ENCODE measurements at places on chromosomes 13 and 19. TPM values are rescaled to one million over a fixed set of nuclear protein-coding genes. Genes with fewer than 3 reads are reported as not detected.
A peak's percentile ranks its signal among the peaks of the same experiment; 100 is the strongest.

The ICAM5 gene
- total RNA-seq: 53.9 TPM

The GPC6 gene
- total RNA-seq: 0.22 TPM

The ZSCAN4 gene
- total RNA-seq: not detected

DNA sequence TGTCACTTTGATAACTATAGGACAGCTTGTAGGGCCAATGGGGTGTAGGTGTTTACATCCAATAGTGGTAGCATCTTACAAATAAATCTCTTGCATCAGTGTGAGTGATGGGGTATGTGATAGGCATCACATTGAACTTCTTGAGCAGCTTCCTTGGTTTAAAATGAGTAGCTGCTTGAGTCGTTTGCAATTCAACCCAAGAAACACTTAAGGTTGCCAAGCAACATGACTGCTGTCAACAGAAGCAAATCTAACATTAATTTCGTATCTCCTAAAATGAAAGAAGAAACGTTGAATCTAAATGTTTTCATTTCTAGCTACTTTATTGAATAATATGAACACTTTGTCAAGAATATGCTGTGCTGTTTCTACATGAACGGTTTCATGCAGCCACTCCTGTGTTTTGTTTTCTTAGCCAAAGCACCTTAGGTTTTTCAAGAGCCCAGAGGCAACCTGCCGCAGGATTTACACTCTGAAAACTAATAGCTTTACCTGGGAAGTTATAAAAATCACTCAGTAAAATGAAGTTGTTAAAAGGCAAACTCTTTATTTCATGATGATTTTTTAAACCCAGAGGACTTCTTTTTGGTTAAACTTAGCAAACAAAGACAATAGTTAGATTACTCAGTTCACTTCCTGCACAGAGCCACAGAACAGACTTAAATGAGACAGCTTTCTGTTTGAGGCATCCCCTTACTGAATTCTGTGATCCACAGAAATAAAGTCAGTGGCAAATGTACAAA is 305.2 kb downstream of the MTUS2 start:
- DNase-seq: no peak
- no peak overlapping the region for H3K27ac ChIP-seq

- H3K4me3 ChIP-seq: no peak overlapping the region
- no peak overlapping the region for H3K27ac ChIP-seq
- DNase-seq: no peak
- no peaks in the 10 kb centered on the region for H3K4me1 ChIP-seq
Measured at GRCh38 chr13:99729745-99730144, 228.5 kb downstream of the TM9SF2 start.

DNA sequence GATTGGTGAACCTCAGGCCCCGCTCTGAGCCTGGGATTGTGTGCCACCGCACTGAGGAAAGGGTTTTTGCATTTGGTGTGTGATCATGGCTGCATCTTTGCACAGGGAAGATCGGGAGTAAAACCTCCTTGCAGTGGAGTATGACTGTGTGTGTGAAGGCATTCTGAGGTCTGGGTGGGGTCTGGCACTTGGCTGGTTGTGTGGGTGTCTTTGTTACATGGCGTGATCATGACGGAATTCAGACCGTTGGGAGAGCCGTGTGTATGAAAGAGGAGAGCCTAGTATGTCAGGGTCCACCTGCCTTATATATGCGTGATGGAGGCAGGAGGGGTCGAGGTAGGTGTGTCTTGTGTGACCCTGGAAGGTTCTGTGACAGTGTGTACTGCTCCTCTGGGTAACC is 740 bp upstream of the BEST2 start:
- DNase-seq: no peak
- peaks cover 1% of the 10 kb centered on the region for H3K36me3 ChIP-seq
- no peak overlapping the region for H3K27ac ChIP-seq

GRCh38 chr19:51789061-51789795 is 5.7 kb upstream of the FPR3 start:
- H3K36me3 ChIP-seq: no peaks in the 10 kb centered on the region
- H3K4me3 ChIP-seq: no peak overlapping the region
- DNase-seq: no peak
- H3K4me1 ChIP-seq: no peaks in the 10 kb centered on the region
- H3K27me3 ChIP-seq: no peaks in the 10 kb centered on the region

DNA sequence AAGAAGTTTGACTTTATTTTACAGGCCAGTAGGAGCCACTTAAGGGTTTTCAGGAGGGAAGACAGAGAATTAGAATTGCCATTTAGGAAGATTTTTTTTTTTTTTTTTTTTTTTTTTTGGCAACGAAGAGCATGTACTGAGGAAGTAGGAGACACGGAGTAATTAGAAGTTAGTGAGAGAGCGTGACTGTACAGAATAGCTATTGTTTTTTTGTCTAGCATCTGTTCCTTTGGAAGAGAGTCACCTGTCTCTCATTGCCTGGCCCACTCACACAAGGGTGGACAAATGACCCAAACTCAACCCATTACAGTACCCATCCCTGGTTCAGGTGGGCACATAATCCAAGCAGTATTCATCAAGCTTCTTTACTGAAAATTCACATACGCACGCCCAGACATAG is 166.7 kb downstream of the LACC1 start:
- H3K4me3 ChIP-seq: no peak overlapping the region
- H3K27ac ChIP-seq: no peak overlapping the region
- no peak for DNase-seq
- no peaks in the 10 kb centered on the region for H3K36me3 ChIP-seq
- H3K27me3 ChIP-seq: no peaks in the 10 kb centered on the region

DNA sequence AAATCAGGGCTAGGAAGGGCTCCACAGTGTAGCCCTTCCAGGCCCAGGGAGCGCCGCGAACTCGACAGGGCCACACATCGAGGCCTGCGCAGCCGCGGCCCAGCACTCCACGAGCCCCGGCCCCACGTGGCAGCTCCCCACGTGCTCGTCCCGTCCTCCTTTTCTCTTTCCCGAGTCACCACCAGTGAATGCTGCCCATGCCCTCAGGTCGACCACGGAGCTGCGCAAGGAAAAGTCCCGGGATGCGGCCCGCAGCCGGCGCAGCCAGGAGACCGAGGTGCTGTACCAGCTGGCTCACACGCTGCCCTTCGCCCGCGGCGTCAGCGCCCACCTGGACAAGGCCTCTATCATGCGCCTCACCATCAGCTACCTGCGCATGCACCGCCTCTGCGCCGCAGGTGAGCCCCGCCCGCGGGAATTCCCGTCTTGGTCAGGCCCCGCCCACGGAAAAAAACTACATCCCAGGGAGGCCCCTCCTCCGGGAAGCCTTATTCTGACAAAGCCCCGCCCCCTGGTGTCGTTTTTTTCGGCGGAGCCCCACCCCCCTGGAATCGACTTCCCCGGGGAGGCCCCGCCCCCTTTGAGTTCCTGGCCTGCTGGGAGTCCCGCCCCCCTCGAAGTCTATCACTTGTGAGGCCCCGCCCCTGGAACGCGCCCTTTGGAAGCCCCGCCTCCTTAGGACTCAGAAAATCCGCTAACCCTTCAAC is 7.0 kb downstream of the HIF3A start:
- H3K27ac ChIP-seq: peak overlapping the region; percentile 92
- no peaks in the 10 kb centered on the region for H3K36me3 ChIP-seq
- peak overlapping the region; percentile 63 for H3K4me3 ChIP-seq
- peaks cover 31% of the 10 kb centered on the region for H3K4me1 ChIP-seq

DNA sequence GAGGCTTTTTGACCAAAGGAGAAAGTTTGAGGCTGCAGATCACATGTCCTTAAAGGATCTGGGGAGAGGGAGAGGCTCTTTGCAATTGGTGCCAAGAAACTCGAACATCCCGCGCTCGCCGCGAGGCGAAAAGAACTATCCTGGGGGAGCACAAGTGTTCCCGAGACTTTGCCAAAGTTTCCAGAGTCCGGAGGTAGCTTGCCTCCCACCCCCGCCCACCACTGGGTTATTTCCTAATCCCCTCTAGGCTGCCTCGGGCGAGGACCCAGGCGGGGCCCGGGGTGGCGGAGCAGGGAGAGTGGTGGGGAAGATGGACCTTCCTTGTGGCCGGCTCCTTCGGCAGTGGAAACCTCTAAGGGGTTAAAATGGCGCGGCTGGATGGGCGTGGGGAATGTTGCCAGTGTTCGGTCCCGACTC is 114.5 kb downstream of the KCNRG start:
- H3K27me3 ChIP-seq: 0 out of 2 replicates have a peak, but pooled peaks cover 3% of the 10 kb centered on the region
- no peak for DNase-seq
- peaks cover 4% of the 10 kb centered on the region for H3K4me1 ChIP-seq
- H3K4me3 ChIP-seq: peak overlapping the region; percentile 56
- H3K27ac ChIP-seq: no peak overlapping the region

- no peak for DNase-seq
- no peaks in the 10 kb centered on the region for H3K36me3 ChIP-seq
- H3K4me1 ChIP-seq: peaks cover 3% of the 10 kb centered on the region
- H3K4me3 ChIP-seq: no peak overlapping the region
- no peaks in the 10 kb centered on the region for H3K27me3 ChIP-seq
Measured at GRCh38 chr19:3111586-3112247, 17.6 kb downstream of the GNA11 start.

GRCh38 chr13:97417698-97418097 is 16.3 kb upstream of the RAP2A start:
- no peak overlapping the region for H3K27ac ChIP-seq
- no peak for DNase-seq
- H3K4me3 ChIP-seq: no peak overlapping the region
- no peaks in the 10 kb centered on the region for H3K4me1 ChIP-seq
- H3K27me3 ChIP-seq: no peaks in the 10 kb centered on the region
